Amygdala (tissue), 56 donors: ENCODE measurements at places on chromosomes 7 and 10.

- DNase-seq, result no peak
Observed at GRCh38 chr10:71797533-71798307, 24.4 kb upstream of the VSIR start.

DNA sequence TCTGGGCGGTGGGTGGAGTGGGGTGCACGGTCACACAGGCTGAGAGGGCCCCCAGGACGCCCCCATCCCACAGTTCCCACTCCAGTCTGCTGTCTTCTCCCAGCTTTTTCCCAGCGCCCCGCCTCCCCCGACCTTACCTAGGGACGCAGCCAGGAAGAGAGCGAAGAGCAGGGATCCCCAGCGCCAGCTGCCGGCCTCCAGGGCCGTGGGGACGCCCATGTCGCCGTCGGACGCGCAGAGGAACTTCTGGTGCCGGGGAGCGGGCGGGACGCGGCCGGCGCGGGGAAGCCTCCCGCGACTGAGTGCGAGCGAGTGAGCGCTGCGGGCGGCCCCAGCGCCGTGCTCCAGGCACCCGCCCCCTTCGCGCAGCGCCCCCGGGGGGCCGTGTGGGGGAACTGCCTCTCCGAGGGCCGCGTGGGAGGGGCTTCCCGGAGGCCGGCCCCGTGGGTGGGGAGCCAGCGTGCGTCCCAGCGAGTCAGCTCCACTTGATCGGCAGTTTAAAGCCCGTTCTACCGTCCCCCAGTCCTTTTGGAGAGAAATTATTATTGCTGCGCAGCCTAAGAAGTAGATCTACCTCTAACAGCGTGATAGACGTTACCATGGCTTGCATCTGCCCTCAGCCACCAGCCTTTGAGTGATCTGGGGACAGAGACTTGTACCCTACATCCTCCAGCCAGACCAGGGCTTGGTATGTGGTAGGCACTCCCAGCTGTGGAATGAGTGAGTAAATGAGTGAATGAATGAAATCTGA is at the start of gene VSIR:
Gene VSIR, minus strand, starts transcription at position 300 of the 751 bp plus-strand sequence. Its CDS starts 81 bp downstream, at position 219.
- DNase-seq, result no peak

GRCh38 chr7:101673315-101673714 is 44.2 kb upstream of the MYL10 start:
- no peak for DNase-seq

GRCh38 chr7:711093-711921 is 15.2 kb upstream of the DNAAF5 start:
- no peak for DNase-seq

GRCh38 chr10:100876585-100877460 is 35.9 kb upstream of the SLF2 start:
- no peak for DNase-seq

GRCh38 chr7:69526570-69526969 is 71.7 kb upstream of the AUTS2 start:
- no peak for DNase-seq

- DNase-seq, result no peak
Observed at GRCh38 chr10:29692121-29692539, 57.4 kb upstream of the SVIL start.

- DNase-seq, result no peak
Observed at GRCh38 chr10:105192861-105193260, 551.8 kb downstream of the SORCS3 start.

DNA sequence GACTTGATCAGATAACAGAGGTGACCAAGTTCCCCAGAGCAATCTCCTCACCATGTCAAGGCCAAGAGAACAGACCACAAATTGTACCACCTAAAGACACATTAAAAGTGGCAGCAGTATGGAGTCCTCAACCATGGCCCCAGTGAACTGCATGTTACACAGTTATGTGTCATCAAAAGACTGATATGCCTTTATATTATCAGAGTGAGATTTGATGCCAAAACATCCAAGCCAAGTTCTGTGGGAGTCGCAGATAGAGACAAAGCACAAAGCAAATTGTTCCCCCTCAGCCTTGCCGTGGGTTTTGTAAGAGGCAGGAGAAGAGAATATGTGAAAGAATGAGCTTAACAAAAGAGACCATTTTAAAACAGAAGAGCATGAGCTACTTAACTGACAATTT is 39.2 kb upstream of the TES start:
- no peak for DNase-seq

GRCh38 chr7:157688533-157689268 is 351.9 kb downstream of the DNAJB6 start:
- DNase-seq, result no peak

GRCh38 chr7:70486977-70487376 is 645.0 kb upstream of the GALNT17 start:
- DNase-seq, result no peak

- no peak for DNase-seq
Observed at GRCh38 chr10:12757351-12757750, 244.2 kb downstream of the CCDC3 start.

DNA sequence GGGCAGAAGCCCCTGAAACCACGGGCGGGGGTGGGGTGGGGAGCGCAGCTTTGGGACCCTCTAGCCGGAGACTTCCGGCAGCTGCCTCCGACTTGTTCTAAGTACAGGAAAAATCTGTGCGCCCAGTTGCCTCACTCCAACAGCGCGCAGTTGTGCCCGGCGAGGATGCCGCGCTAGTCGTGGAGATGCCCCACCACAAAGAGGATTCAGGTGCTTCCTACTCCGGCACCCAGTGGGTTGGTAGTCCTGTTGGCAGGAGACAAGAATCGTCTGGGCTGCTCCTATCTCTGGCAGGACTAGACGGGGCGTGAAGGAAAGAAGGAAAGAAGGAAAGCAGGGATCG is 465 bp upstream of the NPY start:
- no peak for DNase-seq

DNA sequence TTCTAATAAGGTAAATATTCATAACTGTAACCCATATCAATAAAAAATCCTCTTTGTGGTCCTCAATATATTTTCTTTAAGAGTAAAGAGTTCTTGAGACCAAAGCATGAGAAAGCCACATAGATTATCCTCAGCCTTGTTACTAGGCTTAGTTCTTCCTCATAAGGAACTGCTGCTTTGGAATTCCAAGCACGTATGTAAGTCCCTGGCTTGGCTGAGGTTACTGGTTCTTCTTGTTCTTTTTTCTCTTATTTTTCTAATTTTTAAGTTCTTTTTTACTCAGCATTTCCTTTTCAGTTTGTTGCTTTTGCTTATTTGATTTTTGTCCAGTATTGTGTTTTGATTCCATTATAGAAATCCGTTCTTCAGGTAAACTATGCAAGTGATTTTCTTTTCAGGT is 127.3 kb downstream of the MARCHF5 start:
- no peak for DNase-seq

- DNase-seq, result no peak
Observed at GRCh38 chr7:24978843-24979469, 1.0 kb downstream of the OSBPL3 start.

DNA sequence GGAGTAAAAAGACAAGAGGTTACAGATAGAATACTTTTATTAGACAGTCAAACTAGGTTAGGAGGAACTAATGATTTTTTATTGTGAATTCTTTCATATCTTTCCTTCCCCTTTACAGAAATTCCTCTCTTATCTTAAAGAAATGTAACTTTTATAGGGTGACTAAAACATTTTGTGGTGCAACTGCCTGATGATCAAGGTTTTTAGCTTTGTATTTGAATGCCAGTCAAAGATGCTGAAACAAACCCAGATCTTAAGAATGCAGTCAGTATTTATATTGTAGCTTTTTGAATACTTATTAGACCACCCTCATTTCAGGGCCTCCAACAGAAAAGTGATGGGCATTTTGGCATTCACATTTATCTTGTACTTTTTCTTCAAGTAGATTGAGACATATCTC is 27.4 kb downstream of the TAX1BP1 start:
- no peak for DNase-seq

DNA sequence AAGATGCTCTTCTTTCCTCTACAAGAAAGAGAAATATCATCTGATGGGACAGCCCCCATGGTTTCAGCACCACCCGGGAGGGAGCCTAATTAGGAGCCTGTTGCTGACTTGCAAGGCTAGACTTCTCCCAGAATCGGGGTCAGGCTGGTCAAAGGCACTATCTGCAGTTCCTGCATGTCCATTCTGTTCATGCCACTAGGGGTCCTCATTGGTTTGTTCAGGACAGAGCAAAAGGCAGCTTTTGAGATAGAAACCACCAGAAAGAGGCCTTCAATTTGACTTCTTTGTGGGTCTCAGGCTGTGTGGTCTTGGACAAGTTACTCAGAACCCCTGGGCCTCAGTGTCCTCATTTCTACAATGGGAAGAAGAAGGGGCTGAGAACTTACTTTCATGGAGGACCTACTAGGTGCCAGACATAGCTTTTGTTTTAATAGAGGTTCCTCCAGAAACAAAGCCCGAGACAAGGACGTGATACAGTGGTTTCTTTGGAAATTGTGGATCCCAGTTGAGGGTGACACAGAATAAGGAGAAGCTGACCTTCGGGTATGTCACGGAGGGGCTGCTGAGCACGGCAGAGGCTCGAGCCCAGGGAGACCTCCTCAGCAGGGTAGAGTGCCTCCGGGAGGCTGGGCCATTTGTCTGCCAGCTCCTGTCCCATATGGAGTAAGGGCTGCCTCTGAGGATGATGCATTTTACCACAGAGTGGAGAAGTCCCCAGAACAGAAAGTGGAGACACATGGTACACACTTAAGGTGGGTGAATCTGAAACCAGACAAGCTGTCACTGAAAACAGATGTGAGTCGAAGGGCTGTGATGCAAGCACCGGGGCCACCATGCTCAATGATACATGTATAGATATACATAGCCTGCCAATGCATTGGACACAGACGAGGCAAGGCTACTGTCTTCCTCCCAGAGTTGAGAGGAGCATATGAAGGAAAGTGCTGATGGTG is 33.1 kb upstream of the NEUROD6 start:
- no peak for DNase-seq

- no peak for DNase-seq
Observed at GRCh38 chr7:140375892-140376730, 22.2 kb downstream of the SLC37A3 start.

- DNase-seq, result no peak
Observed at GRCh38 chr7:146090023-146090645, 26.5 kb upstream of the CNTNAP2 start.

- DNase-seq, result no peak
Observed at GRCh38 chr7:74684473-74684872, 27.0 kb downstream of the GTF2I start.

- no peak for DNase-seq
Observed at GRCh38 chr7:46215987-46216567, 295.0 kb upstream of the IGFBP3 start.

- no peak for DNase-seq
Observed at GRCh38 chr7:38281266-38281665, 7.8 kb upstream of the TARP start.

GRCh38 chr10:52488606-52489485 is 174.8 kb downstream of the DKK1 start:
- no peak for DNase-seq

GRCh38 chr10:49253340-49253906 is 45.5 kb upstream of the C10orf71 start:
- no peak for DNase-seq

- DNase-seq, result no peak
Observed at GRCh38 chr10:103632247-103632642, 138.7 kb downstream of the NEURL1 start.

DNA sequence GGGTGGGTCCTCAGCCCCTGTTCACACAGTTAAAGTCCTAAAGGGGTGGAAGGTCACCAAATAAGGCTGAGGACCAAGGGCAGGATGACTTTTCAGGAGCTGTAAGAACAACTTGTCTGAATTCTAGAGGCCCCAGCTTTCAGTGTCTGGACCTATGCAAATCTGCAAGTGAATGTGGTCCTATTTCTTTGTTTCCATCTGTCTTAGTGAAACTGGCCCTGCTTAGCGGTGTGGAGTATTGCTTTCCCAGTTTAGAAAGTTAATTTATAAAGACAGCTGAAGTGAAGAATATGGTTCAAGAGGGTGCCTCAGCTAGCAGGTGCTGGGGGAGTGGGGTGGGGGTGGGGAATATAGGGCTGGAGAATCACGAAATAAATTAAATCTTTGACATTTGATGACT is 40.1 kb downstream of the HHEX start:
- DNase-seq, result no peak

- no peak for DNase-seq
Observed at GRCh38 chr7:21616796-21617436, 74.1 kb downstream of the DNAH11 start.

GRCh38 chr10:124993345-124993708 is 51.4 kb downstream of the ZRANB1 start:
- no peak for DNase-seq

- DNase-seq, result no peak
Observed at GRCh38 chr10:1199345-1199673, 143.1 kb downstream of the WDR37 start.

- no peak for DNase-seq
Observed at GRCh38 chr7:108348913-108349312, 107.3 kb downstream of the NRCAM start.

DNA sequence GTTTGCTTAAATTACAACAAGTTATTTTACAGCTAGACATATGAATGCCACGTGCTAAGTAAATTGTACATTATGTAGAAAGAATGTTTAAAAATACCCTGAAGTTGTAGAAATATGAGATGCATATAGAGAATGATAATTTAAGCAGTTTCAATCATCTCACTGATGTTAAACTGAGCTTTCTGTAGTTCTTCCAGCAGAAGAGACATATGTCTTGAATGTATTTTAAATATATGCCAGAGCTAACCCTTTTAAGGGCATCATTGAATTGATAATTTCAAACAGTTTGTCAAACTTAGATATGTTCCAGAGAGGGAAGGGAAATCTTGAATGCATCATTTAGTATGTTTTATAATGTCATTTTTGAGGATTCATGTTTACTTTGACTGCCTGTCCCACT is 255.2 kb downstream of the MDFIC start:
- DNase-seq, result no peak

DNA sequence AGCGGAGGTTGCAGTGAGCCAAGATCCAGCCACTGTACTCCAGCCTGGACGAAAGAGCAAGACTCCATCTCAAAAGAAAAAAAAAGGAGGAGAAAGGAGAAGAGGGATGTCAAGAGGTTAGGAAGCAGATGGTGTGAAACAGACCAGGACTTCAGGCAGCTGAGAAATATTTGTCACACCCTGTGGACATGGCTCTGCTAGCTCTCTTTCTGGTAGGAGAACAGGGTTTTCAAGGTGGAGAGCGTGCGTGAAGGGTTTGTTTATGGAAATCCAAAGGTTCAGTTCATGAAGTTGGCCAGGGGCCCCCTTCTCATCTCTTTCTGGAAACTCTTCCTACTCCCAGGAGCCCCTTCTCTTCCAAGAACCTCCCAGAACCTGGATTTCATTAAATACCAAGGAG is 110.8 kb upstream of the GALNT17 start:
- no peak for DNase-seq

GRCh38 chr7:78751253-78751652 is 702.2 kb downstream of the MAGI2 start:
- no peak for DNase-seq

DNA sequence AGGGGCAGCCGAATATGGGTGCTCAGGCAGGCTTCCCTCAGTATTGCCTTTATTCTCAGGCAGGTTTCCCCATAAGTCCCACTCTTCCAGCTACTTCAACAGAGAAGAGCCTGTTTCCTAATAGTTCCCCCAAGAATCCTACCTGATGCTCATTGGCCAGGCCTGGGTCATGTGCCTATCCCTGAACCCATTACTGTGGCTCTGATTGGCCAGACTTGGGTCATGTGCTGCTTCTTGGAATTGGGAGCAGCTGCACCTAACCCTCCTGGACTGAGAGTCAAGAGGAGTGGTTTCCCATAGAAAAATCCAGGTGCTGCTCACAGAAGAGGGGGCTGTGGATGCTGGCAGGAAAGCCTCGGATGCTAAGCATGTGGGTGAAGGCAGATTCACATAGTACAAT is 21.7 kb downstream of the OPALIN start:
- DNase-seq, result no peak
